ENCODE measurements at places on chromosomes 7 and 10. TPM values are rescaled to one million over a fixed set of nuclear protein-coding genes. Genes with fewer than 3 reads are reported as not detected.

GRCh38 chr10:13056456-13057077 is 43.4 kb upstream of the OPTN start:
- DNase-seq, result peak; percentile 44

ZNF488 gene
- total RNA-seq, result not detected

DNA sequence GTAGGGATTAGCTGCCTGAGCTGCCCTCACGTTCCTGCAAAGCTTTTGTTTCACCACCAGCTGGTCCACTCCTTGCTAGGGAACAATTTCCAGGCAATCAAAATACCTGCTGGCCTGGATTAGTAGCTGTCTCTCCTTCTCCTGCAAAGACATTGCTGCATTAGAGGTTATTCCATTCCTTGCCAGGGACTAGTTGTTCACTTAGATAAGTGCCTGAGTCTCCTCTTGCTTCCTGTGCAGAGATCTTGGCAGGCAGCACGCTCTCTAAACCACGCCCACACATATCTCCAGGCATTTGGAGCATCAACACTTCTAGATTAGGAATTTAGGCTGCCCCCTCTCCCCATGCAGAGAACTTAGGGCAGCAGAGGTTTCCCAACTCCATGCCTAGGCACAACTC is 150.4 kb upstream of the SMIM30 start:
- DNase-seq, result no peak

ANKRD16 gene
- 9.3 TPM for total RNA-seq

DNA sequence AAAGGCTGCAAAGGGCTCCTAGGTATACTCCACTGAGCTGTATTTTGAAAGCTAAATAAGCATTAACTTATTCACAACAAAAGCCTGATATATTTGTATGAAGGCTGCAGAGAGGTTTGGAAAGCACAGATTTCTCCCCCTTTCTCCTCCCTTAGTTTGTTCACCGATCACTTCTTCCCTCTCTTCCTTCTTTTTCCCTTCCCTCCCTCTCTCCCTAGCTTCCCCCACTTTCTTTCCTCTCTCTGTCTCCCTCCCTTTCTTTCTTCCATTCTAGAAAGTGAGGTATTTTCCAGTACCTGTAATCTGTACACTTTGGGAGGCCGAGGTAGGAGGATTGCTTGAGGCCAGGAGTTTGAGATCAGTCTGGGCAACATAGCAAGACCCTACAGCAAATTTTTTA is 62.1 kb downstream of the HHEX start:
- no peak for DNase-seq

- no peak for DNase-seq
Measured at GRCh38 chr7:68623030-68623429, 975.2 kb upstream of the AUTS2 start.

GRCh38 chr7:105759670-105760550 is 116.5 kb downstream of the ATXN7L1 start:
- peak; percentile 77 for DNase-seq

NRG3 gene
- total RNA-seq, result not detected

SCIN gene
- 3.9 TPM for total RNA-seq

GRCh38 chr7:123809471-123809870 is 35.5 kb upstream of the HYAL4 start:
- DNase-seq, result no peak

All from fibroblast of villous mesenchyme (primary cell).